ENCODE measurements at places on chromosomes 5 and 9. TPM values are rescaled to one million over a fixed set of nuclear protein-coding genes. Genes with fewer than 3 reads are reported as not detected.

DNA sequence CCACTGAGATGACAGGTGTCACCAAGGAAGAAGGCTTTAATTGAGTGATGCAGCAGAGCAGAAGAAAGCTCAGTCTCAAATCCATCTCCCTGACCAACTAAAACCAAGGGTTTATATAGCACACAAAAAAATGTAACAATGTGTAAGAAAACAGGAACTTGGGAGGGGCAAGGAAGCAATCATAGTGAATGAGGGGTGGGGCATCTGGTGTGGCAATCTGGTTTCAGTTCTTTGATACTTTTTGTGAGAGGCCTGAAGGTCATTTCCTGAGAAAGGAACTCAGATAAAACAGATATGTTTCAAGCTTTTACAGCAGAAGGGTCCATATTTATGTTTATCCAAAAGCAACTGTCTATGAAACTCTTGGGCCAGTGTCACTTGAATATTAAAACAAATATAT lies 19.7 kb downstream of the CD180 start:
- H3K36me3 ChIP-seq = peaks cover 21% of the 10 kb centered on the region
- no peak for DNase-seq
- no peak overlapping the region for H3K4me3 ChIP-seq
- peaks cover 38% of the 10 kb centered on the region for H3K4me1 ChIP-seq

DNA sequence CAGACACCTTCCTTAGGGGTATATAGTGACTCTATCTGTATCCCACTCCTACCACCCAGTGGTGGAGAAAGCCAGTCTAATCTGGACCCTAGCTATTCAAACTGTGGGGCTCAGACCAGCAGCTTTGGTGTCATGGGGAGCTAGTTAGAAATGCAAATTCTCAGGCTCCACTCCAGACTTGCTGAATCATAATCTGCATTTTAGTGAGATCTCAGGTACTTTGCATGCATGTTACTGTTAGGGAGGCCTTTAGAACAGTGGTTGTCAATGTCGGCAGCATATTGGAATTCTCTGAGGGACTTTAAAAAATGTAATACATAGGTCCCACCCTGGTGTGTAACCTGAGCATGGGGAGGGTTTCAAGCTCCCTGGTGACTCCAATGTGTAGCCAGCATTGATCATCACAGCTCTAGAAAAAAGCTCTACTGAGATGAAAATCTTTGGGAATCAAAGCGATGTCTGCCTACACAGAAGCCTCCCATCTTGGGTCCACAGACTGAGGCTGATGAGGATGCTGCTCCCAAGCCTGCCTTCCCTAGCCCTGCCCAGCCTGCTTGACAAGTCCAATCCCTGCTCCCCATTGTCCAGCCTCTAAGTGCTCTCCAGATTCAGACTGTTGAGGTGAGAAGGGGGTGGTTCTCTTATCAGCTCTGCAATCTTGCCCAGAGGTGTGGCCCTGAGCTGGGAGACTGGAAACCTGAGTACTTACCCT lies 11.9 kb upstream of the GM2A start:
- DNase-seq = no peak
- no peaks in the 10 kb centered on the region for H3K36me3 ChIP-seq
- no peaks in the 10 kb centered on the region for H3K27me3 ChIP-seq

GRCh38 chr9:132020820-132021510 lies 58.7 kb downstream of the MED27 start:
- no peaks in the 10 kb centered on the region for H3K27me3 ChIP-seq
- no peak overlapping the region for H3K27ac ChIP-seq
- no peaks in the 10 kb centered on the region for H3K36me3 ChIP-seq
- H3K4me3 ChIP-seq = no peak overlapping the region
- H3K4me1 ChIP-seq = peaks cover 5% of the 10 kb centered on the region
- no peak for DNase-seq

DNA sequence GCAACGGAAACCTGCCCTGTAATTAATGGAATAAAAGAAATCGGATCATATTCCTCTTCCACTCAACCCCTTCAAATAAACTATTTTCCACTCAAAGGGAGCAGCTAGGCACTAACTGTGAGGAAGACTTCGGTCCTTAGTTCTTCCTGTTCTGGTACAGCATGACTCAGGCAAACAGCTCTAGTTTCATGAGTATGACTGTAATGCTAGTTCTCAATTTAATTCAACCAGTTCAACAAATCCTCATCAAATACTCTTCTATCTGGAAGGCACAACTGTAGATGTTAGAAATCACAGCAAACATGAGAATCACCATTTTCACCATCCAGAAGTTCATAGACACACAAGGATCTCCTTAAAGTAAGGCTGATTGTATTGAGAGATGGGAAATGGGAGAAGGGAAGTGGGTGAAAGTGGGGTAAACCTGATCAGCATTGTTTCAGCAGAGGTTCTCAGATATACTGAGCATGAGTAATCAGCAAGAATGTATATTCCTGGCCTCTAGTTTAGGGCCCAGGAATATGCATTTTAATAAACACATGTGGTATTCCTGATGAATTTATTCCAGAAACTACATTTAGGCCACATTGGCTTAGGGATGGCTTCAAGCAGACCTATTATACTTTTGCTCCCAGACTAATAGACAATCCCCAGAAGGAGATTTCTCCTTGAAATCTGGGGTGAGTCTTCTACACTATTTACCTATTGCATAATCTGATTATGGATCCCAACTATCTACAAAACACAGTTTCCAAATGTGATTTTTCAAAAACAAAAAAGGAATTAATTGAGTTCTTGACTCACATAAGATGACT lies 141.1 kb upstream of the SLC12A2 start:
- peaks cover 18% of the 10 kb centered on the region for H3K4me1 ChIP-seq
- no peaks in the 10 kb centered on the region for H3K36me3 ChIP-seq
- no peak for DNase-seq

The SLC34A1 gene
- 0.21 TPM for total RNA-seq

The FOXD4L6 gene
- 0.21 TPM for total RNA-seq
